SHP77 (cell line): ENCODE measurements at places on chromosomes 13 and 19.

- DNase-seq, result no peak
Measured at GRCh38 chr13:112605531-112605990, 17.6 kb upstream of the TUBGCP3 start.

DNA sequence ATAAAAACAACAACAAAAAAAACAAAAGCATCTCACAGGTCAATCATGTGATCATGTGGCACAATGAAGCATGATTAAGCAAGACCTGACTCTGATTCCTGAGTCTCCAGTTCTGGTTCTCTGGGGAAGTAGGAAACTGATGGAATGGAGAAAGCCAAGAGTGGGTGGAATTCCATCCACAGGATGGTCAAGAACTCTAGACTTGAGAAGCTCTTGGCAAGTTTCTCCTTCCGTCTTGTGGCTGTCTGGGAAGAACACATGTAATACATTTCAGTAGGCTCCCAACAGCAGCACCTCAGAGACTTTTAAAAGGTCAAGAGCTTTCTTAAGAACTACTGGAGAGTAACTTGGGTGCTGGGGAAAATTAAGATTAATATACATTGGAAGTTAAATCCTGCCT lies 78.6 kb upstream of the TSHZ3 start:
- no peak for DNase-seq

DNA sequence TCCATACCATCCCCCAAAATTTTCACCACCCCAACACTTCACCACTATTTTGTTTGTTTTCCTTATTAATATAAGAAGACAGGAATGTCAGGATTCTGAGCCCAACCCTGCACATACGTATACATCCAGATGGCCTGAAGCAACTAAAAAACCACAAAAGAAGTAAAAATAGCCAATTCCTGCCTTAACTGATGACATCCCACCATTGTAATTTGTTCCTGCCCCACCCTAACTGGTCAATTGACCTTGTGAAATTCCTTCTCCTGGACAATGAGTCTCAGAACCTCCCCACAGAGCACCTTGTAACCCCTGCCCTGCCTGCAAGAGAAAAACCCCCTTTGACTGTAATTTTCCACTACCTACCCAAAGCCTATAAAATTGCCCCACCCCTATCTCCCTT lies 132.5 kb downstream of the ZNF675 start:
- no peak for DNase-seq

DNA sequence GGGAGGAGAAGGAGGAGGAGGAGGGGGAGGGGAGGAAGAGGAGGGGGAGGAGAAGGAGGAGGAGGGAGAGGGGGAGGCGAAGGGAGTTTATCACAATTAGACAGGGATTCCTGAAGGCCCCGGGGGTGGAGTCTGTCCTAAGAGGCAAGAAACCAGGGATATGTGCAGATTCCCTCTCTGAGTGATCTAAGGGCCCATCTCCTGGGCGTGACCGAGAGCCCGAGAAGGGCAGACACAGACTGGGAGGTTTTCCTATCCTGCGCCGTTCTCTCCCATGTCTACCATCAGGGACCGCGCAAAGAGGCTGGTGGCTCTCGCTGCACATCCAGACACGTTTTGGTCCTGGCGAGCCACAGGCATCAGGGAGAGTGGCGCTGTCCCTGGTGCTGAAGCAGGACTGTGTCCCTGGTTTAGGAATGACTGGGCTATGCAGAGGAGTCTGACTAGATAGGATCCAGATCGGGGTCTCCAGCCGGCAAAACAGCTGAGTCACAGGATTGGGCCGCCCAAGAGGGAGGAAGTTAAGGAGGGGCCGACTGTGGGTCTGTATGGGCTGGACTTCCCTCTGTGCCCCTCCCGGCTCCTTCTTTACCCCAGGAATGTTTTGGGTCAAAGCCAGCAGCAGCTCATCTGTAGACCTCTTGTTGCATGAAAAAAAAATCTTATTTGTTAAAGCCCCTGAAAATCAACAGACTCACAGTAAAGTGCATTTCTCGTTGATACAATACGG lies 17.9 kb upstream of the ZNF175 start:
- DNase-seq, result no peak

DNA sequence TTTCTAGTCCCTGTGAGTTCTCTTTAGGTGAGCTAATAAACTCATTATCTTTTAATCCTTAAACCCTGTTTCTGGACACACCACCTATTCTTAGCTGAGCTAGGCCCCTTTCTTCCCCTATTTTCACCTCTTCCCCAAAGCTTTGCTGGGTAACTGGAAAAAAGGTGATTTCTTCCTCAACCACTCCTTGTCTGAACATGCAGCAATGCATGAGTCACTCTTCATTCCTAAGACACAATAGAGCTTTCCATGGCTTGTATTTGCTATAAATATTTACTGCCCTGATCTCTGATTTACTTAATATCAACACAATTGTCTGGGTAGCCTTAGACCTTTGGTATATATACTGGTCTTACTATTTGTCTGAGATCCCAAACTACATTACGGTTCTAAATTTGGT lies 370.9 kb downstream of the KLF5 start:
- DNase-seq, result no peak

- DNase-seq, result no peak
Measured at GRCh38 chr13:60112771-60113170, 51.0 kb downstream of the DIAPH3 start.

DNA sequence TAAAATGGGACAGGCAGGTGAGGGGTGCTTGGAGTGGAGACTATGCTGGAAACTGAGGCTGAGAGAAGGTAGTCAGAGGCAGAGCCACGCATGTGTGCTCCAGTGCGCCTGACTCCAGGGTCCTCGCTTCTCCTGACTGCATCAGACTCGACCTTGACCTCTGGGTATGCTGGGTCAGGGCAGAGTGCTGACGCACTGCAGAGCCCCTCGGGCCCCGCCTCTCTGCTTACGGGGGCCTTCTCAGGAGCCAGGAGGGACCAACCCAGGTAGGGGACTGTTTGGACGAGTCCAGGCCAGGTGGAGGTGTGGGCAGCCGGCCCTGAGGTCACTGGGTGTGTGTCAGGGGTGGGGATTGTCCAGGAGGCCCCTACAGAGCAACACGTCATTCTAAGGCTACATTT lies 22.9 kb upstream of the SLC7A10 start:
- no peak for DNase-seq

DNA sequence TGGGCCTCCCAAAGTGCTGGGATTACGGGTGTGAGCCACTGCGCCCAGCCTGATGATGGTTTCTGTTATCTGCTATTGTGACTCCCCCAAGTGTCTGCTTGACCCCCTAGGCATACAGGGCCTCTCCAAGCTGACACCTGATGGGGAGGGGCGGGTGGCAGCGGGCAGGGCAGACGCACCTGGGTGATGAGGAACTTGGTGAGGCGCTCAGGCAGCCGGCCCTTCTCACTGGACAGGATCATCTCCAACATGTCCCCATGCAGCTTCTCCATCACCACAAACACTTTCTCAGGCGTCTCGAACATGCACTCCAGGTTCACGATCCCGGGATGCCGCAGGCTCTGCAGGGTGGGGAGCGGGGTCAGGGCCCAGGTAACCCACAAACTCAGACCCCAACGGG lies 27.6 kb downstream of the PRKD2 start:
- no peak for DNase-seq

DNA sequence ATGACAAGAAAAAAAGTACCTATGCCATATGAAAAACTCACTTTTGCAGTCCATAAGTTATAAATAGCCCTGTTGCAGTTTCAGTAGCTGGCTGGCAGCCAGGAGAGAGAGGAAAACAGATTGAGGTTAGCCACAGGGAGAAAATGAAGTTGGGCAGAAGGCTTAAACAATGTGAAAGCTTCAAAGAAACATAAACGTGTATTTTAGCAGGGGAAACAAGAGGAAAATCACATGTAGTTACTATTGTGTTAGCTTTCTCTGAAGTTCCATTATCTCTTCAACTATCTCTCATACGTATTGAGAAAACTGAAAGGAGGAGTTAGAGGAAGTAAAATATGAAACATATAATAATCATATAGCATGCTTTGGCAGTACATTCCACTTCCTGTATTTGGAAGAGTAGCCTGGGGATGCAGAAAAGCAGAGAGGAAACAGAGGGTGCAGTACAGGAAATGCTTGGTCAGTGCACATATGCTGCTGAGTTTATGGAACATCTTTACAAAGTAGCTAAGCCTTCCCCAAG lies 1551.1 kb downstream of the EFNB2 start:
- peak; percentile 10 for DNase-seq

DNA sequence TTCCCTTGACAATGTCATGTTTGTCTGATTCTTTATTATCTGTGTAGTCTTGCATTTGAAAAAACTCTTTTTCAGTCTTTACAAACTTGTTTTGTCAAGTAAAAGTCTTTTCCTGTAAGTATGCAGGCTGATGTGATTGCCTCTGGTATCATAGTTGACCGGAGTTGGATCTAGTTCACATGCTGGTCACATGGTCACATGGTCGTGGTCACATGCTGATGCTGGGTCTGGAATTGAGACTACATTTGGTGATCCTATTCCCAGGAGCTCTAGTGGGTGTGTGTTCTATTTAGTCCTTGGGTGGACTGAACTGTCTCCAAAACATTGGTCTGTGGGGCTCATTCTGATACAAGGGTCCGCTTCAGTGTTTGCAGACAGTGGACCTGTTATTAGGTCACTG lies 1798.8 kb upstream of the PRR20A start:
- DNase-seq, result no peak

GRCh38 chr13:27463500-27463899 lies 13.1 kb upstream of the MTIF3 start:
- DNase-seq, result no peak

DNA sequence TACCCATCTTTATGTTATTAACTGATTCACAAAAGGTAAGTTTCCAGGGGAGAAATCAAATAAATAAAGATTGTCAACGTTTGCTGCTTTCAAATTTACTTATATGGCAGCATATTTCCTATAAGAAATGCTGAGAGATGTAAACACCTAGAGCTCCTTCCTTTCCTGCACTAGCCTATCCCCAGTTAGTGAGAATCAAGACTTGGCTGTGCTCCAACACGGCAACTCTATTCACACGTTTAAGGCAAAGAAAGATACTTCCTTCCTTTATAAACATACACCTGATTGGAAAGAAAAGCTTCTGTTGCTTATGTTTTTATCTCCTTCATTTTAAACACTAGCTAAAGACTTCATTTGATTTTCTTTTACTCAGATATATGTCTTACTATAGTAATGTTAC lies 107.0 kb downstream of the PCDH9 start:
- DNase-seq, result no peak

DNA sequence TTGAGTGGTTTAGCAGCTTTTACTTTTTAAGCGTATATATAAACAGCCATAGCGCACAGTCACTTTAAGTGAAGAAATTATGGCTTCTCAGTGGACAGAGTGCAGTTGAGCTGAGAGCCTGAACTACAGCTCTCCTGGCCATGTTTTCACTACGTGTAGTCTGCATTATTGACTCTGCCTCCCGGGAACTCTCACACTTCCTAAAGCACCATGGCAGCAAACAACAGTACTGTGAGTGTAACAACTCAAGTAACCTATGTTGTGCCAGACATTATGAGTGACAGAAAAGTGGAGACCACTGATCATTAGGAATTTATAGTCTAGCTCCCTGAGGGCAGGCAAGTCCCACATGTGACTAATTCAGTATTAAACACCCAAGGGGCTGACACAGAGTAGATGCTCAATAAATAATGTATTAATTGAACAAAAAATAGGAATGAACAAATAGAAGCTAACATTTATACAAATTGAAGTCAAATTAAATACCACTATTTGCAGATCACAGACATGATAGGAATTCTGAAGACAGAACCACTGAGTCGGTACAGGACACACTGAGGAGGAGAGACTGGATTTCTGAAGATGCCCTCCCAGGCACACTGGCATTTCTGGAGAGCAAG lies 19.7 kb downstream of the EFNB2 start:
- no peak for DNase-seq

GRCh38 chr13:72849571-72849970 lies 67.6 kb downstream of the PIBF1 start:
- no peak for DNase-seq

- peak; percentile 66 for DNase-seq
Measured at GRCh38 chr19:11130824-11131455, 24.6 kb downstream of the SPC24 start.

GRCh38 chr13:94917824-94918223 lies 205.5 kb upstream of the SOX21 start:
- DNase-seq, result no peak

- DNase-seq, result peak; percentile 97
Measured at GRCh38 chr19:38004521-38005223, 97.7 kb downstream of the SIPA1L3 start.

GRCh38 chr19:16519230-16519687 lies 23.0 kb downstream of the CHERP start:
- DNase-seq, result no peak

DNA sequence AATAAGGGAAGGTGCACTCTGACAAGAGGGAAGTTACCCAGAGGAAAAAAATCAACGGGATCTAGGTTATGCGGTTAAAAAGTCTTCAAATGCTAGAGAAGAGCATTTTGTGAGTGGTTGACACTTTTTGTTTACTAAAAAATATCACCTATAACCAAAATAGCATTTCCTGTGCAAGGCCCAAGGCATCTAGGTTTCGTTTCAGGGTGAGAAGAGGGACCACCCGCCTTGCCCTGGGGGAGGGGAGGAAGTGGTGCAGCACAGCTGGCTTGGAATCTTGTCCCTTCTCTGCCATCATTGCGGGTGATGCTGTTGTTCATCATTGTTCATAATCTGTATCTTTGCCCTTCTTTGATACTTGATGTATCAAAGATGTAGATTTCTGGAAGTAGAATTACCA lies 80.6 kb downstream of the NUFIP1 start:
- no peak for DNase-seq

DNA sequence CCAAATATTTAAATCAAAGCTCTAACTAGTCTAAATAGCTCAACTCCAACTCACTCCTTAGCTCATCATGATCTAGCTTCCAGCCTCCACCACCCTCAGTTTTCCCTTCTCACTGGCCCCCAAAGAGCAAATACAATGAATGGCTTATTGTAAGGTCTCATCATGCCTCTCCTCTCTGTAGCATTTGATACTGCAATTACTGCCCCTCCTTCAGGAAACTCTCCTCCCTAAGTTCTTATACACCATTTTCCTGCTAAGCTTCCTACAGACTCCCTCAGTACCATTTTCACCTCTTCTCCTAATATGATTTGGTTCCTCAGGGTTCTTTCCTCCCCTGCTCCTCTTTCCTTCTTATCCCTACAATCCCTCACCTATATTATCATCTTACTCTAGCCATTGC lies 12.8 kb downstream of the KPNA3 start:
- no peak for DNase-seq

- DNase-seq, result no peak
Measured at GRCh38 chr19:30815889-30816580, 443.9 kb downstream of the ZNF536 start.

DNA sequence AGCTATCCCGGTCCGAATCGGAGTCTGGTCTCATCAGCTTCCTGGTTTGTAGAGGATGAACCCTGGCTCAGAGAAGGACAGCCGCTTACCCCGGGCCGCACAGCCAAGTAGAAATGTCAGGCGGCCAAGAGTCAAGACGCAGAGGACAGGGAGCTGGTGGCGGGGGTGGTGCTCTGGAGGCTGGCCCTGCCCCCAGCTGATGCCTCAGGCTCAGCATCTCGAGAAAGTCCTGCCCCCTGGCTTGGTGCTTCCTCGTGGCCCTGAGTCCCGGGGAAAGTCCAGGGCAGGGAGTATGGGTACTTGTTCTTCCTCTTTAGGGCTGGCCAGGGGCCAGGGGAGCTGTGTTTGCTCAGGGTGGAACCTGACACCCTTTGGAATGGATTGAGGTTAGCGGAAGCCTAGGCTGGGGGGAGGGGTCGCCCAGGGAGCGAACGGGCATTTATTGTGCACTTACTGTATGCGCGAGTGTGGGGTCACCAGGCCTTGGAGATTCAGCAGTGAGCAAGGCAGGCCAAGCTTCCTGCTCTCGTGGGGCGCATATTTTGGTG lies 2.2 kb downstream of the TJP3 start:
- DNase-seq, result peak; percentile 82

- peak; percentile 4 for DNase-seq
Measured at GRCh38 chr19:42528354-42529247, at the start of gene CEACAM1. TSS of gene CEACAM1 (minus strand) at chr19:42528481. CDS start at chr19:42528374, 107 bp downstream.
